ENCODE measurements at places on chromosomes 3 and 15.

DNA sequence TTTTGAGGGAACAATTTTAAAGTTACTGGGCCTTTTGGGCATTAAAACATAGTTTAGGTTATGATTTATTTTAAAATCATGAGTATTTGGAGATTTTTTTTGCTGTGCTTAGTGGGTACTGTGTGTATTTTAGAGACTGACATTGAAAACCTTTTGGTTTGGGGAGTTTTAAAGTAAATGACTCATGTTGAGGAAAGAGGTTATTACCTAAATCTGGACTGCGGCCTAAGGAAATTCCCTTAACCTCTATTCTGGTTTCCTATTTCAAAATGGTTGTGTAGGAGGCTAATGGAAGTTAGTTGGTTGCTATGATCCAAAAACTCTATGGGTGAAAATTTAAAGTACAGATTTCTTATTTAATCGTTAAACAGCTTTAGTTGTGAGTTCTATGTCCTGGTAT is 57.3 kb upstream of the DPH6 start:
- no peak for DNase-seq

- DNase-seq: no peak
Measured at GRCh38 chr15:57950381-57950946, 115.0 kb downstream of the ALDH1A2 start.

- no peak for DNase-seq
Measured at GRCh38 chr3:147195887-147196286, 210.5 kb downstream of the ZIC4 start.

DNA sequence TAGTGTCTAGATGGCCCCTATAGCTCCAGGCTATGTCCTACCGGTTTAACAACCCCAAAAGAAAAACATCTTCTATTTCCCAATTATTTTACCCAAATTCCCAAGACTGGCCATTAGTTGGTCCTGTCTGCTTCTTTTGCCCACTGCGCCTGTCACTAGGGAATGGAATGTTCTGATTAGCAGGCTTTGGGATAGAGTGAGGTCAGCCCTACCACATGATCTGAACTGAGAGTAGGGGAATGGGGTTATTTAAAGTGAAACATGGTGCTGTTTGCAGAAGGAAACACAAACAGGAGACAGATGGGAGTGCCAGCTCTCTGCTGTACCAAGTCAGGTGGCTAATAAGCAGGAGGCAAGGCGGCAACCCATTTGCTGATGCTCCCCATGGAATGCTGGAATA is 635.6 kb upstream of the CFAP20DC start:
- no peak for DNase-seq

DNA sequence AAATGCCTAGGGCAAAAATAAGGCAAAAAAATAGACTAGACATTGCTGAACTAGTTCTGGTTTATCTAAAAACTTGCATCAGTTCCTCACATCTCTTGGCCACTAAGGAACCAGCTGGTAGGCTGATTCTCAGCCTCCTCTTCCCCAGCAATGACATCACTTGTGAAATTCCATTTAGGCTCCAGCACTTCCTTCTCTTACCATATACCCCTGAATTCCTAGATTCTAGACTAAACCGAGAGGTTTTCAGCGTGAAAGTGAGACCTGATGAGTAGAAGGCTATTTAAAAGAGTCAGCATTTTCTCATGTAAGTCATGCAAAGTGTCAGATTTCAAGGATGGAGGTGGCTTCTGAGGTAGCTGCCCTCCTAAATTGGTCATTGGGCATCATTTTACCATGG is 247.1 kb upstream of the CDIN1 start:
- DNase-seq: no peak

DNA sequence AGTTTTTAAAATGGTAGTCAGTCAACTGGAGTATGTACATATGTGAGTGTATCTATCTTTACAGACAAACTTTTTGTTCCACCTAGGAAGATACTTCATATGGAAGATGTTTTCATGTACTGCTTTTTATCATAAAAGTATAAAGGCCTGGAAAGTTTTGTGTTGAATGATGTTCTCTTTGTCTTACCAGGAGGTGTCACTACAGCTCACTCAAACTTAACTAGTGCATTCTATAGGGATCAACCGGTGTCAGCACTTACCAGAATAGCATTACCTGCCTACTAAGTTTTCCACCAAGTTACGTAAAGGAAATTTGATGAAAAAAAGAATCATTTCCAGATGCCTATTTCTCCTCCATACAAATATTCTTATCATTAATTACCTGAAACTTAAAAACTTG is 522.6 kb upstream of the SEMA6D start:
- DNase-seq: no peak

DNA sequence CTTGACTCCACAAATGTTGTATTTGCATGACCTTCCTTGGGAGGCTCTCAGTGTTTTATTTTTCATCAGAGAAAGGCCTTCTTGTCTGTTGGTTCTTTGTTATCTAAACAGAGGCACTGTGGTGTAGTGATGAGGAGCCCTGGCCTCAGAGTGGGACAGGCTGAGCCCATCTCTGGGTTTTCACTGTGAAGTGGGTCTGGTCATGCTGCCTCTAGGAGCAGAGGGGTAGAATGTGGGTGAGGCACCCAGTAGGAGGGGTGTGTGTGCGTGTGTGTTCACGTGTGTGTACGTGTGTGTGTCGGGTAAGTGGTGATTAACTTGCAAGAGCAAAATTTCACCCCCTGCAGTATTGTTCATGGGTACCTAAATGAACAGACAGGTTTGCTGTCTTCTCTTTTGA is 14.4 kb downstream of the KLF13 start:
- DNase-seq: no peak

- DNase-seq: no peak
Measured at GRCh38 chr3:197186887-197187588, 111.4 kb downstream of the DLG1 start.

- DNase-seq: no peak
Measured at GRCh38 chr3:99418709-99419108, 219.7 kb upstream of the COL8A1 start.

GRCh38 chr3:112786881-112787579 is 59.6 kb downstream of the CD200R1L start:
- DNase-seq: no peak

GRCh38 chr3:23174426-23175039 is 28.6 kb upstream of the UBE2E2 start:
- no peak for DNase-seq

DNA sequence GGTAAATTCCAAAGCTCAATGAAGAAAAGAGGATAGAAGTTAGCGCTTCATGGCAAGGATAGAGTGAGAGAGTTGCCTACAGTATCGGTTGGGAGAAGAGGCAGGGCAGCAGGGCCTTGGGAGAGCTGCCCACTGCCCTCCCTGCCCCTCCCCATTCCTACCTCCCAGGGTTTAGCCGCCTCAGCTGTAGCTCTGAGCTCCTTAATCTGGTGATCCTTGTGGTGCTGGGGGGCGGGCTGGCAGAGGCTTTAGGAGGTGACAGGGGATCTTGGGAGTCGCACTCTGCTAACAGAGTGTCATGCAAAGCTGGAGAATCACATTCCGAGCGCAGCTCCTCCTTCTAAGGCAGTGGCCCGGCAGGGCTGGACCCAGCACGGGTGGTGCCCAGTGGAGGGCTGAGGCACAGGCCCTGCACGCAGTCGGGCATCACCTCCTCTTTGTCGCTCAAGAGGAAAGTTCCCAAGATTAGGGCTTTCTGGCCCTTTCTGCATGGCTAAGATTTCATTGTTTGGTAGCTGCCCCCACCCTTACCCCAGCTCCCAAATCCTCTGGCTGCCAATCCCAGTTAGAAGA is 57.1 kb upstream of the POLG start:
- no peak for DNase-seq

GRCh38 chr3:70740071-70740470 is 427.6 kb upstream of the MDFIC2 start:
- no peak for DNase-seq

DNA sequence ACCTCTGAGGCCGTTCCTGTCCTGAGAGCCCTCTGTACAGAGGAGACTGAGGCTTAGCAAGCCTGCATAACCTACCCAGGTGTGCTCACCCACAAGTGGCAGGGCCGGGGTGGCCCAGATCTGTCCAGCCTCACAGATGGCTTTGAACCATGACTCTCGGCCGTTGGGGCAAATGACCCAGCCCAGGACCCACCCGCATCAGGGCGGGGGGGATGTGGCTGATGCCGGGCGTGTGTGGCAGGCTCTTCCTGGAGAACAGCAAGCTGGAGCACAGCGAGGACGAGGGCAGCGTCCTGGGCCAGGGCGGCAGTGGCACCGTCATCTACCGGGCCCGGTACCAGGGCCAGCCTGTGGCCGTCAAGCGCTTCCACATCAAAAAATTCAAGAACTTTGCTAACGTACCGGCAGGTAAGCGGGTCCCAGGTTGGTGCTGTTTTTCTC is 133.5 kb downstream of the LRRK1 start:
- DNase-seq: no peak

- DNase-seq: no peak
Measured at GRCh38 chr3:99627062-99627826, 11.2 kb upstream of the COL8A1 start.

DNA sequence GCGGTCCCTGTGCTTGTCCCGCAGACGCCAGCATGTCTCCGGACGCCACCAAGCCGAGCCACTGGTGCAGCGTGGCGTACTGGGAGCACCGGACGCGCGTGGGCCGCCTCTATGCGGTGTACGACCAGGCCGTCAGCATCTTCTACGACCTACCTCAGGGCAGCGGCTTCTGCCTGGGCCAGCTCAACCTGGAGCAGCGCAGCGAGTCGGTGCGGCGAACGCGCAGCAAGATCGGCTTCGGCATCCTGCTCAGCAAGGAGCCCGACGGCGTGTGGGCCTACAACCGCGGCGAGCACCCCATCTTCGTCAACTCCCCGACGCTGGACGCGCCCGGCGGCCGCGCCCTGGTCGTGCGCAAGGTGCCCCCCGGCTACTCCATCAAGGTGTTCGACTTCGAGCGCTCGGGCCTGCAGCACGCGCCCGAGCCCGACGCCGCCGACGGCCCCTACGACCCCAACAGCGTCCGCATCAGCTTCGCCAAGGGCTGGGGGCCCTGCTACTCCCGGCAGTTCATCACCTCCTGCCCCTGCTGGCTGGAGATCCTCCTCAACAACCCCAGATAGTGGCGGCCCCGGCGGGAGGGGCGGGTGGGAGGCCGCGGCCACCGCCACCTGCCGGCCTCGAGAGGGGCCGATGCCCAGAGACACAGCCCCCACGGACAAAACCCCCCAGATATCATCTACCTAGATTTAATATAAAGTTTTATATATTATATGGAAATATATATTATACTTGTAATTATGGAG is 79.1 kb downstream of the SMAD6 start:
- no peak for DNase-seq

GRCh38 chr3:51385621-51386091 is 565 bp downstream of the MANF start:
- no peak for DNase-seq

DNA sequence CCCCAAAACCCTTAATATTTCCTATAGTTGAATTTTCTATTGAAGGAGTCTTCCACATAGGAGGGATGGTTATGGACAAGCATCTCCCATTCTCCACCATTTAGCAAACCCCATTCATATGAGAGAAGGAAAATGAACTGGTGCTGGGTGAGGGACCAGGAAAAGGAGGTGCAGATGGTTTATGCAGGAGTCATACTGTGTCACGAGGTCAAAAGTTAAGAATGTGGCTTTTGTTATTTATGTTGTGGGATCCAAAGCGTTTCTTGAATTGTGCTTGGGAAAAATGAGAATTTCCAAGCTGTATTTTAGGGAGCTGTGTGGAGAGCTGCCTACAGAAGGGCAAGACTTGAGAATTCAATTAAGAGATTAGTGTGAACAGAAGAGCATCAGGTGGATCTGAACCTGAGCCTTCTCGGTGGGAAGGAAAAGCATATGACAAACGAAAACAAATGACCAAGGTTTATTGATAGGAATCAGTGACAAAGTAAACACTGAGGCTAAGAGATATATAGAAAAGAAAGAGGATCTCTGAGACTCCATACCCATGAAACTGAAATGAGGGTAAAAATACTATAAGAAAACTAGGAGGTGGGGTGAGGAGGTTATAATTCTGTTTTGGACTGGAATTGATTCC is 473.3 kb upstream of the NR2F2 start:
- no peak for DNase-seq

DNA sequence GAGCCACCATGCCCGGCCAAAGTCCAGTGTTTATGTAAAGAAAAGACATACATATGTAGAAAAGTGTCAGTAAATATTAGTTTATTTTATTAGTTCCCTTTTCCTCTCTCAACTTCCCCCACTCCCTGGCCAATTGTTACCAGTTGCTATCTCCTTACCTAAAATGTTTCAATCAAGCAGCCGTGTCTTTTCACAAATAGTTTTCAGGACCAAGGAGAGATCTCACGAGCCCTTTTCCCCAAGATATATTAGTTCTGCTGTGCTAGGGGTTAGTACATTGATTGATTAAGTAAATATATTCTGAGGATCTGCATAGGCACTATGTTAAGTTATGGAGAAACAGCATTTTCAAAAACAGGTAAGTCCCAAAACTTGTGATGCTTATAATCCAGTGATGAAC is 87.4 kb downstream of the ZIC4 start:
- DNase-seq: no peak

DNA sequence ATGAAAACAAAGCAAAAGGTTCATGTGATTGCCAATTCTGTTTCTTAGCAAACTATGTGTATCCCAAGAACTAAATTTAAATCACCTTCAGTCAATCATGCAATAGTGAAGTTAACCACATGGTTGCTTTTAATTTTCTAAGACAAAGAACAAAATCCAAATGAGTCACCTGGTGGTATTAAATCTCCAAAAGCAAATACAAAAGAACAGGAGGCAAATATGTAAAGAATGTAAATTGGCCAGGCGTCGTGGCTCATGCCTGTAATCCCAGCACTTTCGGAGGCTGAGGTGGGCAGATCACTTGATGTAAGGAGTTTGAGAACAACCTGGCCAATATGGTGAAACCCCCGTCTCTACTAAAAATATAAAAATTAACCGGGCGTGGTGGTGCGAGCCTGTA is 54.2 kb upstream of the PIK3R4 start:
- DNase-seq: no peak

GRCh38 chr3:178195824-178196223 is 340.4 kb upstream of the KCNMB2 start:
- no peak for DNase-seq

- DNase-seq: peak; percentile 62
Measured at GRCh38 chr3:3200632-3201212, 21.2 kb upstream of the CRBN start.

GRCh38 chr3:195028877-195029606 is 241.9 kb downstream of the XXYLT1 start:
- no peak for DNase-seq

DNA sequence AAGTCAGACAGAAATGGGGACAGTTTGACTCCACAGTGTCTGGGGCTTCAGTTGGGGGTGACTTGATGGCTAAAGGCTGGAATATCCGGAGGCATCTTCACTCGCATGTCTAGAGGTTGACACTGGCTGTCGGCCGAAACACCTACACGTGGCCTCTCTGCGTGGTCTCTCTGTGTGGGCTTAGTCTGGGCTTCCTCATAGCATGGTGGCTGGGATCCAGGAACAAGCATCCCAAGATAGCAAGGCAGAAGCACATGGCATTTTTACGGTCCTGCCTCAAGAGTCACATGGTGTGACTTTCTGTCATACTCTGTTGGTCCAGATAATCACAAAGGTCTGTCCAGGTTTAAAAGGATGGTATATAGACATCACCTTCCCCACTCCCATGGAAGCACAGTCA is 34.5 kb downstream of the MAGI1 start:
- no peak for DNase-seq

- DNase-seq: no peak
Measured at GRCh38 chr3:181382656-181383055, 329.1 kb upstream of the SOX2 start.

- no peak for DNase-seq
Measured at GRCh38 chr3:80785475-80785874, 976.0 kb downstream of the GBE1 start.
